ENCODE measurements at places on chromosomes 7 and 10.
A peak's percentile ranks its signal among the peaks of the same experiment; 100 is the strongest.

DNA sequence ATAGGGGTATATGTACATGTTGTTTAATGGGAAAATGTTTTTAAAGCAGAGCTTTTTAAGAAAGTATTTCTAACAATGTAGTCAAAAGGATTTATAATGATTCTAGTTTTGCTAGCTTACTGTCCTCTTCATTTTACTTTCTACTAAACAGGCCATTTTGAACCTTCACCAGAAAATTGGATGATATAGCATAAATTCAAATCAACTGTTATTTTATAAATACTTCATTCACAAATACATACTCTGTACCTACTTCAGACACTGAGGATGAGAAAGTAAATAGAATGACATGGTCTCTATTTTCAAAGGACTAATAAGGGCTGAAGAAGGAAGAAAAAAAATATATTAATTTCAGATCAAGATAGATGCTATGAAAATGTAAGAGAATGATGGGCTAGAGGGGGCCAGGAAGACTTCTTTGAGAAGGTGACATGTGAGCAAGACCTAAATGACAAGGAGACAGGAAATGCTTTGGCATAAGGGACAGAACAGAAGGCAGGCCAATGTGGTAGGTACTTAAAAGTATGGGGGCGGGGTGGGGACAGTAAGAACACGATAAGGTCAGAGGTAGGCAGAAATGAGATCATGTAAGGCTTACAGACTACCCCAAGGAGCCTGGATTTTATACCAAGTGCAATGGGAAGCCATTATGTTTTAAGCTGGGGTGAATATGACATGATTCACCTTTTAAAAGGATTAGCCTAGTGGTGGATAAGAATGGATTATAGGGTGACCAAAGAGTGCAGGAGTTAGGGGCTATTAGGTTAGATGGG lies 5.2 kb downstream of the NAMPT start:
- no peak for DNase-seq

DNA sequence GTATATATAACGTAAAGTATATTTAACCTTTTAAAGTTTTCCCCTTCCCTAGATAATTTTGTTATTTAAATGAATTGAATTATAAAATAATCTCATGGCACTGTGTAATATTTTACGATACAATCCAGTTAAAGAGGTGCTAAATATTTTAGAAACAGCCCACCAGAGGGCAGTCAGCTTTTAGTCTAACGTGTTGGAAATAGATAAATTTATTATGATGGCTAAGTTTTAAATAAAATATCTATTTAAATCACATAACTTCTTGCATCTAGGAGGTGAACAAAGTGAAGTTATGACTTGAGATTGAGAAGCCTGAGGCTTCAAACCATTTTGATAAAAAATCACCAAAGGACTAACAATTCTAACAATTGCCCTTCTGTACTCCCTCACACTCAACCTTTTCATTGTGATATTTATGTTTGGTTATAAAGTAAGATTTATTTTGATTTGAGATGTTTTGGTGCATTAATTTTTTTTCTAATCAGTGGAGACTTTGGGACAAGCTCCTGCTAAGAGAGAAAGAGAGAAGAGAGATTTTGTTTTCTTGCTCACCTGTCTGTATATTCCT lies 171.5 kb upstream of the SP4 start:
- DNase-seq: peak; percentile 53

- DNase-seq: no peak
Measured at GRCh38 chr7:127330070-127330469, 62.4 kb downstream of the ZNF800 start.

GRCh38 chr10:24469993-24470392 lies 253.7 kb downstream of the ARHGAP21 start:
- no peak for DNase-seq

DNA sequence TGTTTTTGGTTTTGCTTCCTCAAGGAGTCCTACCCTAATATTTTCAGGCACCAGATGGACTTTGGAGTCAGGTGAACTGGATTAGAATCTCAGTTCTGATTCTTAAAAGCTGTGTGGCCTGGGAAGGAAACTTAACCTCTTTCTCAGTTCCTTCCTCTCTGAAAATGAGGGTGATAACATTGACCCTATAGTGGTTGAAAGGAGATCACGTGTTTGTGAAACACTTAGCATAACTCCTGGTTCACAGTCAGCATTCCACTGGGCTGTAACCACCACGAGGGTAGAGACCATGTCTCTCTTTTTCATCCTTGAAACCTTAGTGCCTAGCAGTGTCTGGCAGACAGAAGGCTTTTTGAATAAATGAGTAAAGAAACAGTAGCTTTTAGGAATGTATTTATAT lies 16.7 kb downstream of the LSMEM1 start:
- no peak for DNase-seq

- no peak for DNase-seq
Measured at GRCh38 chr10:125639846-125640245, 43.1 kb downstream of the TEX36 start.

GRCh38 chr10:91681361-91682276 lies 48.7 kb upstream of the PPP1R3C start:
- no peak for DNase-seq

DNA sequence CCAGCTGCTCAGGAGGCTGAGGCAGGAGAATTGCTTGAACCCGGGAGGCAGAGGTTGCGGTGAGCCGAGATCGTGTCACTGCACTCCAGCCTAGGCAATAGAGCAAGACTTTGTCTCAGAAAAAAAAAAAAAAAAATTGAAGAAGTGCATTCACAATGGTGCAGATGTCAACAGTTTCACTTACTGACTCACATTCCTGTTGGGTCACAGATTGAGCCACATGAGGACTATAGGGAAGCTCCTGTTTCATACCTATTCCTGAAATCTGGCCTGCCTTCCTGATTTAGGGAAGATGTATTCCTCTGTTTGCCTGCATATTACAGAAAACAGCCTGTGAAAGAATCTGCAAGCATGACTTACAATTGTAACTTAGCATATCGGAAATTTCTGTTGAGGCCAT lies 78.2 kb downstream of the AKR1C4 start:
- no peak for DNase-seq

Data from CD4-positive, alpha-beta T cell treated with Interleukin-12 subunit alpha and Interleukin-12 subunit beta, for 1 hour (primary cell).